ENCODE measurements at places on chromosomes 11 and 22.

DNA sequence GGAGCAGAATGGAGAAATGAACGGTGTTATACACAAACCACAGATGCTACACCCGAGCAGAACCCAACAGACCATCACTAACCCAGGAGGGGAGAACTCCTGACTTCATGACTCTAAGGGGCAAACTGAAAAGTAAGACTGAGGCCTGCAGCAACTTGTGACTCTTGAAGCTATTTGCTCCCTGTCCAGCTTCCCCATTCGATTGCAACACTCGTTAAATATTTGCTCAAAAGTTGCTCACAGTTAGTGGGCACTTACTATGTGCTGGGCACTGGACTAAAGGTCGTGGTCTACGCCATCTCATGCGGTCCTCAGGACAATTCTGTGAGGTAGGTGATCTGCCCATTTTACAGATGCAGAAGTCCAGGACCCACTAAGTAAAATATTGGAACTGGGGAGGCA, 9.5 kb upstream of the ADA2 start:
- DNase-seq: no peak

DNA sequence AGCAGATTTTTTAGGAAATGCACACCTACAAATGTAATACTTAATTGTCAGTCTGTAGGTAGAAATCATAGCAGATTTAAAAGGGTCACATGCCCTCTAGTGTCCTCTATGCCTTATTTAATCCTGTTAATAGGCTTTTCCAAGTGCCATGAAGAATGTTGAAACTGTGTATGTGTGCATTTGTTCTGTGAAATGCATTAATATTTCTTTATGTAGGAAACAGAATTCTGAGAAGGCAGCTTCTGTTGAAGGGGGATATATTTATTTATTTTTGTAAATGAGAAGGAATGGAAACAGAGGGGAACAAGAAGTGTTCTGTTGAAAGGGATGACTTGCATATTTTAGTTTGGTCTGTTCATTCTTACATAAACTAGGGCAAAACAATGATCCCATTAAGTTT, 51.0 kb downstream of the SVIP start:
- peak; percentile 23 for DNase-seq

DNA sequence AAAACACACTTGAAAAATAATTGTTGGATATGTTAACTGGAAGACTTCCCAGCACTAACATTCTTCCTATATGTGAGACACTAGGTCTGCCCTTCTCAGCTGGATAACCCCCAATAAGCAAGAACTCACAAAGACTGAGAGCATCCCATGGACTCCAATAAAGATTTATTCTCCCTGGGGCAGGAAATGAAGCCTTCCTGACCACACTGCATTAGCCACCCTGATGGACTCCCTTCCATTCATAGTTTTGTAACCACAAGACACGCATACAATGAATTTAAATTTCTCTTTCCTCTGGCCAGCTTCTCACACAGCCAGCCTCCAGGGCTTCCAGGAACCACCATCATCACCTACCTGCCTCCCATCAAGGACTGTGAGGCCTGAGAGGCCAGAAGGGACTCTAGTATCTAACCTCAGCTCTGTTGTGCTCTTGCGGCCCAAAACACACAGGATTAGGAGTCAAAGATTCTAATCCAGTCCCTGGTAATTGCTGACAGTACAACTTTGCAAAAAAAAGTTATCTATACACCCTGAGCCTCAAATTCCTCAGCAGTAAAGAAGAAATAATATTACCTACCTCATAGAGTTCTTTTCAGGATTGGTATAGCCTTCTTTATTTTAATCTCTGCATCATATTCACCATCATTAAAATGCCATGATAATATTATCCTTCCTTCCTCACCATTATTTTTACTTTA, 45.6 kb upstream of the GDPD4 start:
- no peak for DNase-seq

DNA sequence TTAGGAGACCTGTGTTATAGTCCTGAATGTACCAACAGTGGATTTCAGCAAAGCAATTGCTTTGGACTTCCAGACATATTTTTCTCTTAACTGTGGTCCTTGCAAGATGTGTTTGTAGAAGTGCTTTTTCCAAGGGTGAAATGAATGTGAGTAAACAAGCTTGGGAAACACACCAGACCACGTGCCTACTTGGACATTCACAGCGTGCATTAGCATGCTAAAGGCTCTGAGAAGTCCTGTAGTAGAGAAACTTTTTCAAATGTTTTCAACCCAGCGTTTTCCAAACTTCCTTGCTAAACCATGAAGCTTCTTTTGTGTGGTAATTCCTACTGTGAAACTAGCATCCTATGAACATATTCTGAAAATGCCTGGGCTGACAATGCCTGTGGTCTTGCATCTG, 91.2 kb upstream of the DBX1 start:
- no peak for DNase-seq

DNA sequence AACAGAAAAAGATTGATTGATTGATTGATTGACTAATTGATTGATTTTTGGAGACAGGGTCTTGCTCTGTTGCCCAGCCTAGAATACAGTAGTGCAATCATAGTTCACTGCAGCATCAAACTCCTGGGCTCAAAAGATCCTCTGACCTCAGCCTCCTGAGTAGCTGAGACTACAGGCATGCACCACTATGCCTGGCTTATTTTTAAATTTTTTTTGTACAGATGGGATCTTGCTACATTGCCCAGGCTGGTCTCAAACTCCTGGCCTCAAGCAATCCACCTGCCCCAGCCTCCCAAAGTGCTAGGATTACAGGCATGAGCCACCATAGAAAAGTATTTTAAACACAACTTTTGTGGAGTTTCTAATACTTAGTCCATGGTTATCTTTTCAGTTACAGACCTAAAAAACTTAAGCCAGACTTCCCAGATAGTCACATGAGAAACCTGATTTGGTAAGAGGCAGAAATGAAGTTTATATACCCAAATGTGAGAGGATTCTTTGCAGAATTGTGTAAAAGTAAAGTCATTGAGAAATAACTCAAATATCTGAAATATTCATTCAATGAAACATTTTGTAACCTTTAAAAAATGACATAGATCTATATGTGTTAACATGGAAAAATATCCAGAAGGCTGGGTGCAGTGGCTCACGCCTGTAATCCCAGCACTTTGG, 186.5 kb downstream of the SWAP70 start:
- no peak for DNase-seq

GRCh38 chr22:38412435-38413084, 42.4 kb downstream of the KCNJ4 start:
- DNase-seq: peak; percentile 9

GRCh38 chr11:13303668-13304649, 26.4 kb downstream of the BMAL1 start:
- DNase-seq: no peak

DNA sequence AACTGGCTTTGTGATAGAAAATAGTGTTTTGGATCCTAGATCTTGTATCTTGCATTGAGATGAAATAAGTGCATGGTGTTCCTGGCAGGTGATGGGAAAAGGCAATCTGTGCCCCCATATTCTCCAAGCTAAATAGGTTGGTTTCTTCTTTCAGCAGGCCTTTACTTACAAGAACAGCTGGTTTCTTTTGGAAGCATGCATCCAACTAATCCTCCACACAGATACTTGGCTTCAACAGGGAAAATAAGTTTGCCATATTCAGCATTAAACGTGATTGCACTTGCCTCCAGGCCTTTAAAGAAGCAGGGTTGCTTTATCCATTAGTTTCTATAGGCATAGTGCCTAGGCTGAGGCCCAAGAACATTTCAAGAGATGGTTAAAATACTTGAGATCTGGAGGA, 59.9 kb downstream of the APIP start:
- no peak for DNase-seq

- DNase-seq: no peak
Observed at GRCh38 chr11:117874910-117875381, 1.5 kb downstream of the FXYD6 start.

DNA sequence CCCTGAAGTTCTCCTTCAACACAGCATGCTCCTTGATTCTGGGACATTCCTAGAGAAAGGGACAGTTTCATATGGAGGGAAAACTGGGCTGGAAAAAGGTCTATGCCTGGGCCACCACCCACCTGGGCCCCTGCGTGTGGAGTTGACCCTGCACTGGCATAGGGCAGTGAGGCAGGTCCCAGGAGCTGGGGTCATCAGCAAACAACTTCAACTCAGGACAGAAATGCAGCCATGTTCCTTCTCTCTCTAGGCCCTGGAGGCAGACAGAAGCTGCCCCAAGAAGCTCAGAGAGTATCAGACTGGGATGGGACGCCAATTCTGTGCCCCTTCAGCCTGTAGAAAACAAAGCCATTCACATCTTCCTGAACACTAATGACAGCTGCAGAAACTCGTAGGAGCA, 34.9 kb downstream of the RTL6 start:
- no peak for DNase-seq

DNA sequence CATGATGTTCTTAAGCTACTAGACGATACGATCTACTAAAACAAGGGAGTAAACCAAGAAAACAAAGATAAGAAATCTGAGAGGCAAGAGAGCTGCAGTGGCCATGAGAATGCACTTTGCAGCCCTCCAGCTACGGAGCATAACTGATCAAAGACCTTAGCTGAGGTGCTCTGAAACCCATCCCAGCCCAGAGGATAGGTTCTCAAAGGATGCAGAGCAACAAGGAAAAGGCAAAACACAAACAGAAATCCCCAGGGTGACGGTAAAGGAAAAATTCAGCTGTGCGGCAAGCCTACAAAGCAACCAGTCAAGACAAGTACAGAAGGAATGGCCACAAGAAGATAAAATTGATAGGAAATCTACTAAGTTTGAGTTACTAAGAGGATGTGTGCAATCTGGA, 32.5 kb upstream of the CFAP300 start:
- no peak for DNase-seq

GRCh38 chr22:27023591-27023990, 366.2 kb downstream of the MIAT start:
- no peak for DNase-seq

DNA sequence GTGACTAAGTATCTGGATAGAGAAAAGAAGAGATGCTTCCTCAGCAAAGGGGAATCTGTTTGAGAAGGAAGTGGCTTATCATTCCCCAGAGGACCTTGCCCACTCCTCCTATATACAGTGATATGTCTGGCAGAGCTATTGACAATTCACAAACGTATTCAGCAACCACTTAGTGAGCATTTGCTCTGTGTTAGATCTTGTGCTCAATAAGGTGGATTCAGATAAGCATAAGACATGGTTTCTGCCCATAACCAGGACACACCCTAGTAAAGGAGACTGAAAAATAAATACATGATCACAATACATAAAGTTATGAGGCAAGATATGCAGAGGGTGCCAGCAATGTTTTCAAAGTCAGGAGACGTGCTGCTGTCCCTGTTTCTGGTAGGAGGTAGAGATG, 1.4 kb downstream of the TMEM9B start:
- no peak for DNase-seq

GRCh38 chr22:46386312-46386711, 50.8 kb downstream of the TRMU start:
- DNase-seq: no peak

DNA sequence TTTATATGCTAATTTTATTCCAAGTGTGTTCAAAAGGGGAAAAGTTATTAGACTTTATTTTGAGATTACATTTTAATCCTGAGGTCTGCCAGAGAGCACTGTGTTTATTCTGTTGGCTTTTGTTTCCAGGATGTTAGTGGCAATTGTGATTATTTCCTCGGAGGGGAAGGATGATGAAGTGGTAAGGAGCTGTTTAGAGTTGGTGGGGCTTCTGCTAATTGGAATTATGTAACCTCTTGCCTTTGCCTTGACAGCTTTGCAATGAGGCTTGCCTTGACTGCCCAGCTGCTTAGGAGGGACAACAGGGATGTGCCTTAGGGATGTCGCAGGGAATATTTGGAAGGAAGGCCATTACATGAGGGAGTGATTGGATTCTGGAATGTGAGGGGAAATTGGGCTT, 89.7 kb upstream of the E2F8 start:
- peak; percentile 6 for DNase-seq

DNA sequence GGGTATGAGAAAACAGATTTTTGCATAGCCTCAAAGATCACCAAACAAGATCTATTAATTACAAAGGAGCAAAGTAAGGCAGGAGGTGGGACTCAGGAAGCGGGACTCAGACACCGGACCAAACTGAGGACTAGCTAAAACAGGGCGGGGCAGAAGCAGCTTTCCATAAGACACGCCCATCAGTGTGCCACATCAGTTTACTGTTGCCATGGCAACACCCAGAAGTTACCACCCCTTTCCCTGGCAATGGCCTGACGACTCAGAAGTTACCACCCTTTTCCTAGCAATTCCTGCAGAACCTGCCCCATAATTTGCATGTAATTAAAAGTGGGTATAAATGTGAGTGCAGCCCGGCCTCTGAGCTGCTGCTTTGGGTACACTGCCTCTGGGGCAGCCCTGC, 173.9 kb downstream of the SHANK2 start:
- DNase-seq: peak; percentile 3

DNA sequence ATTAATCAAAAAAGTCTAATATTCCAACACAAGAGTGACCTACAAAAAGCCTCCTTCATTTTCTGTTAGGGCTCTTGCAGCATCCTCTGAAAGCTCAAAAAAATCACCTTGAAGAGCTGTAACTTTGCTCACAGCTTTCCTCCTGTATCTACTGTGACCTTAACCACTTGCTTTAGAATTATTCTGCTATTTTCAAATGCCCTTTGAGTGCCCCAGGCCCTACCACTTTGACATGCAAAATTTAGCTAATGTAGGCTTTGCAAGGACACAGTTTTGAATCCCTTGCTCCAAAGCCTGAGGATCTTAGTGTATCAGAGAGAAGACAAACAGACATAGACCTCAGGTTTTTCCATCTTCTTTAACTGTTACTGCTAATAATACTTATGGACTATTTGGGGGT, 253.1 kb downstream of the LRRC4C start:
- DNase-seq: no peak

GRCh38 chr11:79046366-79046765, 394.5 kb downstream of the TENM4 start:
- no peak for DNase-seq

DNA sequence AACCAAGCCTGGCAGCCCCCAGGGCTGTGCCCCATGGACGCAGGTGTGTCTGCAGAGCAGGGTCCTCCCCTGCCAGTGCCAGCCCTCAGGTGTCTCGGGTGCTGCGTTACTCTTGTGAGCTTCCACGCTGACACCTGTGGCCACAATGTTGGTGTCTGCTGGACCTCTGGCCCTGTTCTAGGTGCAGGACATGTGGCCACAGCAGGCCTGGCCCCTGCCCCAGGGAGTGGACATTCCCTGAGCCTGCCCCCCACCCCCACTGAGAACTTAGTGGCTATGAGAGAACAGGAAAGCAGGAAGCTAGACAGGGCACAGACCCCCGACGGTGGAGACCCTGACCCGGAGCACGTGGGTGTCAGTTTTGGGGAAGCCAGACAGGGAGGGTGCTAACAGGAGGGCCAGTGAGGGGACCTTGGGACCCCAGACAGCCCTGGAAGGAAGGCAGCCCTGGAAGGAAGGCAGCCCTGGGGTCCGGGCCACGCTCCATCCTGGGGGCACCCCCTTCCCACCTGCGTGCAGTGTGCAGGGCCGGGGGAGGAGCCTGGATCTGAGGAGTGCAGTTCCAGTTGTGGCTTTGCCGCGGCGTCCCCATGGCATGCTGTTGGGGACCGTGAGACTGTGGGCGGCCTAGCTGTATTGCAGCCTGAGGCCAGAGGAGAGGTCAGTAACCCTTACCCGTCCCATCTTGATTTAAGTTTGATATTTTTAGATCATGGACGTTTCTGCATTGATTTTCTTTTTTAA, 43.9 kb upstream of the PPARA start:
- DNase-seq: no peak

GRCh38 chr22:45790401-45790800, 118.8 kb downstream of the ATXN10 start:
- DNase-seq: no peak

All from dermis blood vessel endothelial cell (primary cell).